Posterior vena cava (tissue), 2 donors: ENCODE measurements at places on chromosomes 11 and 22.

DNA sequence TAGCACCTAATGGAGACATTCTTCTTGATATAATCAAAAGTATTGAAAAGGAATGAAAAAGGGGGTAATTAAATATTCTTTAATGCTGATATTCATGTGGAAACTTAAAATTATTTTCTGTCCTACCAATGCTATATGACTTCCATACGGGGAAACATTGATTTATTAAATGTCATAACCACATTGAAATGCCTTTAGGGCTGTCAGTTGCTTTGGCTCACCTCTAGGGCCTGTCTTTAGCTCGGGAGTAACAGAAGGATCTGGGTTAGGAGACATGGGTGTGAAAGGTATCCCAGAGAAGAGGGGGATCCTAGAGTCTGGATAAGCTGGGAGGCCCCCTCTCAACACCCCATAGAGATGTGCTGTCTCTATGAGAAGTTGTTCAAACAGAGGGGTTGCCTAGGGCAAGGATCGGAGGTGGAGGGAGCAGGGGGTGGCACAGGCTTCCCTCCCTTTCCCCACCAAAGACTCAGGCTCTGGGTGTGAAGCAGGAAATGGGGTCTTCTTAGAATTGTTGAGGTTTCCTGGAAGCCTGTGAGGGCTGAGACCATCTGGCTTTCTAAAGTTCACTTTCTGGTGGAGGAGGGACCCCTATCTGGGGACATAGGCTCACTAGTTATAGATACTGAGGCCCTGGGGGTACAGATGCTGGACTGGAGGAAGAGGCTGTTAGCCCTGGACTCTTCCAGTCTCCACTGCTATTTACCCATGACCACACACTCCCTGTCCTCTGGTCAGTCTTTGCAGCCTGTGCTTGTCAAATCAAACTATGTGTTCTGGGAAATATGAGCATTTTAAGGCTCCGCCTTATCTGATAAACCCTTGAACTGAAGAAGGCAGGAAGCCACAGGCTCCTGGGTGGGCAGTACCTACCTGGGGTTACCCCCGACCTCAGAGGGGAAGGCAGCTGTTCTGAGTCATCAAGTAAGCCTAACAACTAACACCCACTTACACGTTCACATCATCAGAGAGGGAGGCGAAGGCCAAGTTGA is 55.8 kb upstream of the RRAS2 start:
- DNase-seq: no peak

DNA sequence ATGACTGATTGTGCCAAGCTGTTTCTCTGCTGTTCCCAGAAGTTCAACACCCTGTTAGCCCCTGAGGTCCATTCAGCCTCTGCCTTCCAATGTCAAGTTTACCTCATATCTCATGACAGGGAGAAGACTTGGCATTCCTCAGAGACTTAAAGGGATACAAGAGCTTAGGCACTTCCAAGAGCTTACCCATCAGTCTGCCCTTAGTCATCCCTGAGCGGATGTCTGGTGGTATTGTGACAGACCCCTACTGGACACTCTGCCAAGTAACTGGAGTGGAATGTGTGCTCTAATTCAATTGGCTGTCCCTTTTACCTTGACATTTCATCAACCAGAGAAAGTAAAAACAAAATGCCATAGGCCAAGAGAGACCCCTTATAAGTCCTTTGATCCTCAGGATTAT is 151.5 kb downstream of the AASDHPPT start:
- DNase-seq: no peak

DNA sequence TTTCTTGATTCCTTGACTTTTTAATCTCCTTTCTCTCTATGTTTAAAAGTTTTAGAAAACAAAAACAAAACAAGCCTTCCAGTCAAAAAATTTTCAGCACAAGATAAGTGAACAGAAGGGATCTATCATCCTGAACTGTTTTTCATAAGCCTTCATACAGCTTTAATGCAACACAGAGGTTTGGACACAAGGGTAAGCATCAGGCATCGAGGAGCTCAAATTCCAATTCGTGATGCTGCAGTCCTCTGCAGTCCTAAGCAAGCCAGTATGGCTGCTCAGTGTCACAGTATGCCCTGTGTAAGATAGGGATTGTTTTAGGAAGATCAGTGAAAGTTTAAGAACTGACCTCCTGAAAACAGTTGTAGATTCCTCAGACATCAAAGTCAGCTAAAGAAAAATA is 740.9 kb downstream of the NTM start:
- DNase-seq: no peak

DNA sequence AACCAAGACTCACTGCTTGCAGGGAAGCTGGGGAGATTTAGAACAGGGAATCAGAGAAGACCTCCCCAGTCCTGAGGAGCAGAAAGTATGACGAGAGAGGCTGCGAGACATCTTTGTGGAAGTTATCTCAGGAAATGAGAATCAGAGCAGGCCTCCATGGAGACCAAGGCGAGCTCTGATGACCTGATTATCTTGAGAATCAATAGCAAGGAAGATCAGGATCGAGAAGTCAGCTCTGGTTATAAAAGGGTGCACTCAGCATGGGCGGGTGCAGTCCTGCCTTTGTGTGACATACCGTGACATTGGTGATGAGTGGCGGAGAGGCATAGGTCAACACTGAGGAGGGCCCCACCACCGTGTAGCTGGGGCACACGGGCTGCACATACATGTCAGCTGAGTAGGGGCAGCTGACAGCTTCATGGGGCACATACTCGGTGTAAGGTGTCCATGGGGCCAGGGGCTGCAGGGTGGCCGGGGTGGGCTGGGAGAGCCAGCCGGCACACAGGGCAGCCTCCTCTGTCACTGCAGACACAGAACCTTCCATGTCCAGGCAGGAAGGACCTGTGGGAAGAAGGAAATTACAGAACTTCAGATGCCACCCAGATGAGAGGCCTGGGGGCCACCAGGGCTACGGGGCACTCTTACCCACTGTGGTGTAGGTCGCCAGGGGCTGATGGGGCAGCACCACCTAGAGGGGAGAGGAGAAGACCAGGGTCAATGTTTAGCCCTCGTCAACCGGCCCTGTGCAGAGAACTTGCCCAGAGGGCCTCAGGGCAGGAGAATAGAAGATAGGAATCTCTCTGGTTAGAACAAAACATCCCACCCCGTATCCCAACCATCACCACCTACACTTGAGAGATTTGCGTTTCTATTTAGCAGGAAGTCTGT is 21.7 kb downstream of the POU2AF1 start:
- DNase-seq: no peak

DNA sequence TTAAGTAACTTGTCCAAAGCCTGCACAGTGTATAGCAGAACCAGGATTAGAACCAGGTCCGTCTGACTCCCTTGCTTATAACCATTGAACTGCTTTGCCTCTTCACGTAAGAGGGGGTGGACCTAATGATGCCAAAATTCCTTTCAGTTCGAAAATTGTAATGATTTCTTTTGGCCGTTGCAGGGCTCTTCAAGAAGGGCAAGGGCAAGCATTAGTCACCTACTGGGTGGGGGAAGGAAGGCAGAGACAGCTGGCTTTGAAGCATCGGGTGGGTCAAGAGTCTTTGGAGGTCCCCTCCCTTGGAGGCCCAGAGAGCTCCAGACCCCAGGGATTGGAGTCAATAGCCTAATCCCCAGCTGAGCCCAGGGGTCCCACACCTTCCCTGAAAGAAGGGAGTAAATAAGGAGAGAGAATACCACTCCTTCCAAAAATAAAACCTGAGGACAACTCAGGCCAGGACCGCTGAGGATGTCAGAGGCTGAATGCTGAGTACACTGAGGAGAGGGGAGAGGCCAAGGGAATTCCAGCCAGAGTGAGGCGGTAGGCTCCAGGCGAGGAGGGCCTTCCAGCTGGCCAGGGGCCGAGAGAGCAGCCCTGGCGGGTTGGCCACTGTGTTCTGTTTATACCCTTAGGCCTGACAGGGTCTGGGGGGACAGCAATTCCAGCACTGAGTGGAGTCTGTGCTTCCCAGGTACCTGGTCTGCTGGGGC is 14.1 kb downstream of the CREB3L1 start:
- DNase-seq: no peak

DNA sequence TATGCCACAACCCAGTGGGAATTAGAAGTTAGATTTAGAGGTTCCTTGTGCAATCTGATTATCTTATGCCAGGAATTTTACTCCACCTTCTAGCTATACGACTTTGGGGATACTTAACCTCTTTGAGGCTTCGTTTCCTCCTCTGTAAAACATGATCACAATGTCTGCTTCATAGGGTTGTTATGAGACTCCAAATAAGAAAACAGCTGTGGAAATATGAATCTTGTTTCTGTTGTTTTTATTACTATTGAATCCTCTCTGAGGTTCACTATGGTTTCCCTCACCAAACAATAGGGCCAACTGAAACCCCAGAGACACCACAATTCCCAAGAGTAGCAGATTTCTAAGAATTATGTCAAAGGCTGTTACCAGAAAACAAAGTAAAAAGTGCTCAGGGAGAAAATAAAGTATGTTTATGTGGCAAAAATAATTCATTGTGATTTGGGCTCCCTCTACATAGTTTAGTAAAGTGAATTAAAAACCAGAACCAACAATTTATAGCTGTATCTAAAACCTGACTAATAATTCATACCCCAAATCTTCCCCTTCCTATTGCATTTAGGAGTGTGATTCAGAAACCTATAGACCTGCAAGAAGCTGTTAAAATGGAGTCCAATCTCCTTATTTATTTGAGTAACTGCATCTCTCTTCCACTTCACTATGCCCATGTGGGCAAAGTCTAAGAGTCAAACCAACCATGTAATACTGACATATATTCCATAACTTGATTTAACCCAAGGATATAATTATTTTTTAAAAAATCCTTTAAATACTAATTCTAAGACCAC is 38.4 kb downstream of the AMBRA1 start:
- DNase-seq: no peak

DNA sequence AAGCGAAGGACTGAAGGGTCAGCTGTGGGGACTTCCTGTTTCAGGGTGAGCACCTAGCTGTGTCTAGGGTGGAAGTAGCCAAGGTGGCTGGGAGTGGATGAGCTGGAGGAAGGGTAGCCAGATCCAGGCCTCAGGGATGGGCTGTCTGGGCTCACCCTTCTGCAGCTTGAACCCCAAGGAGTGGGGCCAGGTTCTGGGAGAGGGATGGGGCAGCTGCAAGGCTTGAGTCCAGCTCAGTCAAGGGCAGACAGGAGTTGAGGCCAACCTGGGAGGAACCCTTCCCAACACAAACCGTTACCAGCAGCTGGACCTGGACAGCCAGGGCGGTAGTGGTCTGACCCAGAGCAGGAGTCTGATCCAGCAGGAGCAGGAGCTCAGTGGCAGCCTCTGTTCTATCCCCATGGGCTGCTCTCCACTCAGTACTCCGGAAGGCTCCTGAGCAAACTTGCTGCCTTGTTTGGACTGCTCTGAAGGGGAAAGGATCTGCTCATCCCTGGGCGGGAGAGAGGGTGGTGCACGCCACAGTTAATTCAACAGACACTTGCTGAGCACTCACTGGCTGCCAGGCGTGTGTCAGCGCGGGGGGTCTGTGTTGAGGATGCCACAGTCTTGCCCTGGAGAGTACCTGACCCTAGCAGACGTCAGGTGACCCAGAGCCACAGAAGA is 53.8 kb upstream of the THY1 start:
- no peak for DNase-seq

DNA sequence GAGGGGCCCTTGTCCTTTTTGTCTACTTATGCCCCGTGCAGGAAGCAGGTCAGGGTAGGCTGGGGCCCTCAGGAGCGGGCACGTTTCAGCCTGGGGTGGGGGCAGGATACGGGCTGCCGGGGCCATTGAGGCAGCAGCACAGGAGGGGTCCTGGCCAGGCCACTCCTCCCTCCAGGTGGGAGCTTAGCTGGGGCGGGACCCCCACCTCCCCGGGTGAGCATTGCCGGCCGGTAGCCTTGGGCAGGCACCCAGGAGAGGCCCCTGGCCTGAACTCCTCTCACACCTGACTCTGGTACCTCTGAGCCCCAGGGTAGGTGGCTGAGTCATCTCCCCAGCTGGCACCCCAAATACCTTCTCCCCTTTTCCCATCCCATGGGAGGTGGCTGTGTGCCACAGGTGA is 5.0 kb upstream of the MUC6 start:
- DNase-seq: peak; percentile 72

DNA sequence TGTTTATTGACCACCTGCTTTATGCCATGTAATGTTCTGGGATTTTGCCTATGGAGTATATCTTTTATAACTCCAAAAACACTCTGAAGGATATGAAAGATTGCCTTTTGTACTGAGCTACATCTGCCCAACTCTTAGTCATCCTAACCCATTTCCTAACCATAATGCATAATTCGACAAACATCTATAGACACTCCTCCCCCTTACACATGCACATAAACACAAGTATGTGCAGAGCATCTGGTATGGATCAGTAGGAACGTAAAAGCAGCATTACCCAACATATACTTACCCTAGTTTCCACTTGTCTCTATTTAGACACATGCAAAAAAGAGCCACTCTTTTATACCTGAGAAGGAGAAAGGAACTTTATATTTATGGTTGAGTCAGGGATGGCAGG is 272.8 kb downstream of the FAM76B start:
- DNase-seq: no peak

GRCh38 chr11:11230087-11230486 is 123.0 kb downstream of the CSNK2A3 start:
- DNase-seq: no peak
